ENCODE measurements at places on chromosomes 12 and 14.
A peak's percentile ranks its signal among the peaks of the same experiment; 100 is the strongest.

DNA sequence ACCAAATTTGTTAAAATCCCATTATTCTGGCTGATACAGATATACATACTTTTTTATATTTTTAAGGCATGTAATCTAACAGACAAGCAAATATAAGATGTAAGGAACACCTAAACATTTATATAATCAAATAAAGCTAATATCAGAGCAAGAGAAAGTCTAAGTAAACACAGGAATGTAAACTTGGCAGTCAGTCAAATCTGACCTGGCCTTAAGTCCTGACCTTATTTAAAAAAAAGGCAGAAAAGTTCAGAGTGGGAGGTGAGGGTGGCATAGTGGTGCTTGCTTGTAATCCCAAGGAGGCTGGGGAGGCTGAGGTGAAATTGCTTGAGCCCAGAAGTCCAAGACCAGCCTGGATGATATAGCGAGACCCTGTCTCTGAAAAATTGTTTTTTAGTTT lies 152.6 kb downstream of the DERA start:
- no peak for DNase-seq

GRCh38 chr12:52437508-52437907 lies 3.3 kb upstream of the KRT75 start:
- no peak for DNase-seq

DNA sequence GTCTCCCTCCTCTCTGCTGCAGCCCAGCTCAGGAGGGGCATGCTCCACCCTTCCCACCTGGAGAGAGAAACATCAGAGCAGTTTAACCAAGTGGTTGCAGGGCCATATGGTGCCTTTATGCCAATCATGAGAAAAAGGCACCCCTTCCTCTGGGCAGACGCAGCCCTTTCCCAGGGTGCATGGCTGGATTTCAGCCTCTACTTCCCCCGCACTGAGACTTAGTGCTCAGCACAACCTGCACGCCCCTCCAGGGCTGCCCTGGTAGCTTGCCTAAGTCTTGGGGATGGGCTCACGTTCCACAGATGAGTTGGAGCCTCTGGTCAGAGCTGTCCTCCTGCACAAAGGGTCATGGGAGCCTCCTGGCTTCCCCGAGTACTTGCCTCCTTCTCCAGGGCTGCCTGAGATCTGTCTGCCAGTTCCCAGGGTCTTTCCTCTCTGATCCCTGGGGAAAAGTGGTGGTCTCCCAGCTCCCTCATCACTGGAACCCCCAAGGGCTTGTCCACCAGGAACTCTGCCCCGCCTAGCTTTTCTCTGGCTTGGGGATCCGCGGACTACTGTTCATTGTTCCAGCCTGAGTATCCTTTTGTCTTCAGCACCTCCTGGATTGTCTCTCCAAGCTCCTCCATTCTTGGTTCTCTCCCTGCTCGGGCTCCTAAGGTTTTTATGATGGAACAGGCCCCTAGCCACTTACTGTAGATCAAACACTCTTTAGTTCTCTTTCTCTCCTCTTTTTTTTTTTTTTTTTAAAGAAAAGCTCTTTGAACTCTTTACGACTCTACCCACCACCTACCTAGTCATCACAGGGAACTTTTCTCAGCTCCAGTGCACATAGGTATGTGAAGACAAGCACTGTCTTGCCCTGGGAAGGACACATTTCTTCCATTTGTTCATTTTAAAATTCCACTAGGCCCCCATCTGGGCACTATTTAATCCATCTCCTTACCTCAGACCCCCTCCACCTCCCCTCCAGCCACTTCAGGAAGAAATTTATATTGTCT lies 6.1 kb upstream of the KRT74 start:
- no peak for DNase-seq

GRCh38 chr12:124700810-124701592 lies 133.6 kb upstream of the NCOR2 start:
- DNase-seq, result no peak

DNA sequence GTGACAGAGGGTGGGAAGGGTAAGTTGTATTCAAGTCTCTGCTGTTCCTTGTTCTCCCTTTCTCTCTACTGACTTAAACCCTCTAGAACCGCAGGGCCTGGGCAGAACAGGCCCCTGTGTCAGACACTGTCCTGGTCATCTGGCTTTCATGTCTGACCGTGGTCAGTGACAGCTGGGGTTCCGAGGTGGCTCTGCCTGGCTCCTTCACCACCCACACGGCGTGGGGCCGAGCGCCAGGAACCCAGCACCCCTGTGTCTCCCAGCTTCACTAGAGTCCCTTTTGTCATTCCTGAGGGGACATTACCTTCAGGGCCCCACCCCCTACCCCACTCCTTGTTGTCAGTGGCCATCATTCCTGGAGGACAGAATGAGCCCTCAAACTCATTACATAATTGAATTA lies 168.9 kb downstream of the ADGRD1 start:
- DNase-seq, result no peak

DNA sequence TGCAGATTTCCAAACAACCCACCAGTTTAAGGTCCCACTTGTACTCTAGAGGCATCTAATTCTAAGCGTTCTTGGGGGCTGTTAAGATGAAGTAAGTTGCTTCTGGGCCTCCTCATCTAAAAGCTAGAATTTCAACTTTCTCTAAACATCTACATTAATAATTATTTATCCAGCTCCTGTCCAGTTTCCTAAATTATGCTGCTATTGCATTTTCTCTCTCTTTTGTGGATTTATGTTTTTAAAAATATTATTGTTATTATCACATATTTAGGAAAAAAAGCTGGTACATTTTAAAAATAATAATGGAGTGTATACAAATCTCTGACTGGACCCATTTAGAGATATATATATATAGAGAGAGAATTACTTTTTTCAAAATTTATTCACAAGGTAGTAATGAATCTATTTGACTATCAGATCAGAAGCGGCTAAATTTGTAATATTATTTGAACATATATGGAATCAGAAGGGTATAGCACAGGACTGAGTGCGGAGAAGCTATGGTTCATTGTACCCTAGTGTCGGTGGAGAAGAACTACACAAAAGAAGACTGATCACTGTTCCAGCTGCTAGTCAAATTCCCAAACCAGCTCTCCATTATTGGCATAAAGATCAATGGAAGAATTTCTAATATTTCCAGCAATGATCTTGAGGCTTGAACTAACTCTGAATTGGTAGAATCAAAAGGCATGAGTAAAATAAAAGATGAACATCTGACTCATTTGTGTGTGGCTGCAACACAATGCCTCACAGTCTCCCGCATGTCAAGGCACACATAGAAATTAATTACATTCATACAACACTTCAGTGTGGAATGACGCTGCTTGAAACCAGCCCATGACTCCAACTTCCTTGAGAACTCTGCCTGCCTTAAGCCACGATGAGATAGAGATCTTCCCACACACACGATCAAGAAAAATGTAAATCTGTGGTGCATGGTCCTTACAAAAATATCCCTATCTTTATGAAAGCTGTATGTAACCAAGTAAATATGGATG lies 433.4 kb upstream of the OR4E1 start:
- no peak for DNase-seq

DNA sequence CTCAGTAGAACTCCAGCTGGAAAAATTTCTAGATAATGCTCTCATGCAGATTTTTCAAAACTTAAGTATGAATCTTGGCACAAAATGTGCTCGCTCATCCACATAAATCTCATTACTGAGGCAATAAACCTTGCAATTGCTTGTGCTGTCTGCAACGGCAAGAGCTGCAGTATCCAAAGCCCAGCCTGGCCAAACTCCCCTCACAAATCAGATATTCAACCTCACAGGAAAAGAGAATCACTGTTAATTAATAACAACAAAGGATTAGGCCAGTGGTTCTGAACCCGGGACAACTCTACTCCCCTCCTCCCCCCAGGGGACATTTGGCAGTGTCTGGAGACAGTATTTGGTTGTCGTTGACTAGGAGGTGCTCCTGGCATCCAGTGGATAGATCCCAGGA lies 19.2 kb upstream of the CORO1C start:
- no peak for DNase-seq

- DNase-seq, result no peak
These were observed 209.5 kb upstream of the DIO3 start for GRCh38 chr14:101351769-101352168.

DNA sequence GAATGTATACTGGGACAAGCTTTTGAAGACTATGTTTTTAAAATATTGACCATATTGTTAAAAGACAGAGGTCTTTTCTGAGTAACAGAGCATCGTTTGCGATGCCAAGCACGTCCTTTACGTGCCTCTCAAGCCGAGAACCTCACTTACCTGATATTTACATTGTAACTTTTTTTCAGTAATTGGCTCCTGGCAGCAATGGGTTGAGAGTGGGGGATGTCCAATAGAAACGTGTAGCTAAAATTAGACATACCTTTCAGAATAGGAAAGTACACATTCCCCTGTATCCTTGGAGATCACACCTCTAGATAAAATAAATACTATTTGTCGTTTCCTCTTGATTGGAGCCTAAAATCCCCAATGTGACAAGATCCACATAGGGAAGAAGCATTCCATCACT lies 222.2 kb upstream of the RGS6 start:
- DNase-seq, result no peak

- no peak for DNase-seq
These were observed 7.4 kb downstream of the PAPOLA start for GRCh38 chr14:96509457-96510090.

- DNase-seq, result no peak
These were observed 47.9 kb downstream of the NUAK1 start for GRCh38 chr12:106090591-106091445.

DNA sequence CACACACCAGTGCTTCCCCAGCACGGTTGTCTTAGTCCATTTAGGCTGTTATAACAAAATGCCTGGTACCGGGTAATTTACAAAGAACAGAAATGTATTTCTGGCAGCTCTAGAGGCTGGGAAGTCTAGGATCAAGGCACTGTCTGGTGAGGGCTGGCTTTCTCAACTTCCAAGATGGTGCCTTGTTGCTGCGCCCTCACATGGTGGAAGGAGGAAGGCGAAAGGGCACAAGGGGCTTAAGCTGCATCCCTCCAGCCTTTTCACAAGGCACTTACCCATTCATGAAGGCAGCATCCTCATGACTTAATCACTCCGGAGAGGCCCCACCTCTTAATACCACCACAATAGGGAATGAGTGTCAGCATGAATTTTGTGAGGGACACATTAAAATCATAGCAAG lies 155.5 kb downstream of the SLC15A5 start:
- no peak for DNase-seq

GRCh38 chr14:101253948-101254347 lies 307.3 kb upstream of the DIO3 start:
- no peak for DNase-seq

DNA sequence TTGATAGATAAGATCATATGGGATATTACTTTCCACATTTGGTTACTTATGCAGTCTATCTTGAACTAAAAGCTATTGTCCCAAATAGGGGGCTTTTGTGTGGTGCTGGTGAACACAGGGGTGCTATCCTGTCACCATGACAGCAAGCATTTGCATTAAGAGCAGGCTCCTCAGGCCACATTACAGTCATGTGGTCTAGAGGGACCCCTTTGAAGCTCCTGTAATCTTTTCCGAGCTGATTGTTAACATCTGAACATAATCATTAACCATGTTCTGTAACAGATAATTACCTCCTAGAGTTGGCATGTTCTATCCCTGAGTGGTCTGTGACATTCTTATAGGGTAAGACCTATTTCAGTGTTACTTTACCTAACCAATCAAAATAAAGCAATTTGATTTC lies 178.8 kb downstream of the KTN1 start:
- DNase-seq, result no peak

GRCh38 chr14:100063314-100063941 lies 1.8 kb upstream of the EVL start:
- no peak for DNase-seq

DNA sequence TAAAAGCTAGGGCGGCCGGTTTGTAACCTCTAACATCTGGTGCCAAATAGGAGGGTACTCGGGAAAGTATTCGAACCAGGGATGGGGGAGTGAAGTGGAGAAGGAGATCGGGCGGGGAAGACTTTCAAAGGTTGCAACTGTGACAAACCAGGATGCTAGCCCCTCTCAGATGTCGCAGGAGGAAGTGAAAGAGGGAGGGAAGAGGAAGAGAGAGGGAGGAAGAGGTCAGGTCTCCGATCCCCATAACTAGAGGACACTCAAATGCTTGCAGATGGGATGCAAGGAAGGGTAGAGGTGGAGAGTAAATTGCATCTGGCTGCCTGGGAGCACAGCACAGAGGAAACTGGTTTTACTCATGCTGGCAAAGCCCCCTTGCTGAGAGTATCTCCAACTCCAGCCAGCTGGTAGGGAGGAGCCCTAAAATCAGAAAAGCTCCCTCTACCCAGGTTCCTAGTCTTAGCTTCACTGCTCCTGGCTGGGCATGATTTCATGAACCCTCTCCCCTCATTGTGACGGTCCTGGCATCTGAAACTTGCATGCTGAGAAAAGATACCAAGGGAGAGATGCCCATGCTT lies 696.7 kb upstream of the TBX3 start:
- no peak for DNase-seq

DNA sequence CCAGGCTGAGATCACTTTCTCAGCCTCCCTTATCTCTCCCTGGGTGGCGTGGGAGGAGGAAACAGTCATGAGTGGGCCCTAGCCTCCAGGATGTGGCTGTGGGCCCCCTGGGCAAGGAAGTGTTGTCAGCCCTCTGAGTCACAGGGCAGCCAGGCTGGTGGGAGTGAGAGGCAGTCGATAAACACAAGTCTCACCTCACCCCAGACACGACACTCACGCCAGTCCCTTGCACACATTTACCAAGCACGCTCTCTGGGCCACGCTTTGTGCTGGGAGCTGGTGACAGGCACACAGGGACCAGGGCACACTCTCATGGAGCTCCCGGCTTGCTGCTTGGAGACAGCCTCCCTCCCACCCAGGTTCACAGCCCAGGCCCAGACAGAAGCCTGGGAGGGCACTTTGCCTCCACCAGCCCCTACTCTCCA lies 1.9 kb upstream of the KRT79 start:
- no peak for DNase-seq

DNA sequence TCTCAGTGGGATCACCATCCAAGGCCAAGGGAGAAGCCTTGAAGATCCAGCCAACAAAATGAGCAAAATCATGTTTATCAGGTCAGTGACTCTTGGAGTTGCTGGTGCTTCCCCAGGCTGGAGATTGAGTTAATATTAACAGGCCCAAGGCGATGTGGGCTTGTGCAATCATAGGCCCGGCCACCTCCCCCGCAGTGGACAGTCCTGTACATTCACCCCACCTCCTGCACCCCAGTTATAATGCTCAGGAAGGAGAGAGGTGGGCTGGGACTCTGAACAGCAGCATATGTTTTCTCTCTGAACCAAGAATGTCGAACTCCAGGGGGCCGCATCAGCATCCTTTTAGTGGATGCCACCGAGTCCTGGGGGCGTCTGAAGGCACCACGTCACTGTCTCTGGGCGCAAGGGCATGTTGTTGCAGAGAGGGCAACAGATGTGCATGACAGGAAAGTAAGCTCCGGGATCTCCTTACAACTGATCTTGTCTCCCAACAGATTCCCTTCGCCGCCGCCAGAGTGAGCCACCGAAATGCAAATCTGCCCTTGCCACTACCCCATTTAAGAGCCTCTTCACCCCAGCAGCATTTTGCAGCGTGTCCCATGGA lies 32.2 kb upstream of the SERPINA6 start:
- DNase-seq, result peak; percentile 45

All from WERI-Rb-1 (cell line).